Stimulated activated CD8-positive, alpha-beta memory T cell treated with anti-CD3 and anti-CD28 coated beads, Interleukin-7, amount 100 ng/mL, for 1 hour (primary cell): ENCODE measurements at places on chromosomes 5 and 9.

GRCh38 chr5:909086-909485 lies 16.4 kb downstream of the TRIP13 start:
- DNase-seq = no peak

DNA sequence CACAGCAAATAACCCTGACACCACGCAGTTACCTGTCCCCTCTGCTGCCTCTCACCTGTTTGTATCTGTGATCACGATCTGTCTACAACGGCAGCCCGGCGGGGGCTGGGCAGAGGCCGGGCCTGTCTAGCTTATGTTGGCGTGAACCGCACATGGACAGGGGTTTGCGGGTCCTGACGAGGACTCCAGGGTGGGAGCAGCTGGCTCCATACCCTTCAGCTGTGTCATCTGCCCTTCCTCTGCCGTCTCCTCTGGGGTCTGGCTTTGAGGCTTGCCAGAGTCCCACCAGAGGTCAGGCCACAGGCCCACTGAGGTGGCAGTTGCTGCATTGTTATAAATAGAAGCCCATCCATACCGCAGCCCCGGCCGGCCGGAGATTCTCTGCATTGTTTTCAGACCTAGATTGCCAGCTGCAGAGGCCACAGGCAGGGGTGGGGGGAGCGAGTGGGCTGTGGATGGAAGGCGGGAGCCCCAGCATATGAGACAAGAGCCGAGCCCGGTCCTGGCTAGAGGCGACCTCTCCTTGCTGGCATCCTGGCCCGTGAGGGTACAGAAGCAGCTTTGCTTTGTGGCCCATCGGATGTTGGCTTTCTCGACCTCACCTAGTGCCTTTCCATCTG lies 37.8 kb downstream of the FAM78A start:
- no peak for DNase-seq

DNA sequence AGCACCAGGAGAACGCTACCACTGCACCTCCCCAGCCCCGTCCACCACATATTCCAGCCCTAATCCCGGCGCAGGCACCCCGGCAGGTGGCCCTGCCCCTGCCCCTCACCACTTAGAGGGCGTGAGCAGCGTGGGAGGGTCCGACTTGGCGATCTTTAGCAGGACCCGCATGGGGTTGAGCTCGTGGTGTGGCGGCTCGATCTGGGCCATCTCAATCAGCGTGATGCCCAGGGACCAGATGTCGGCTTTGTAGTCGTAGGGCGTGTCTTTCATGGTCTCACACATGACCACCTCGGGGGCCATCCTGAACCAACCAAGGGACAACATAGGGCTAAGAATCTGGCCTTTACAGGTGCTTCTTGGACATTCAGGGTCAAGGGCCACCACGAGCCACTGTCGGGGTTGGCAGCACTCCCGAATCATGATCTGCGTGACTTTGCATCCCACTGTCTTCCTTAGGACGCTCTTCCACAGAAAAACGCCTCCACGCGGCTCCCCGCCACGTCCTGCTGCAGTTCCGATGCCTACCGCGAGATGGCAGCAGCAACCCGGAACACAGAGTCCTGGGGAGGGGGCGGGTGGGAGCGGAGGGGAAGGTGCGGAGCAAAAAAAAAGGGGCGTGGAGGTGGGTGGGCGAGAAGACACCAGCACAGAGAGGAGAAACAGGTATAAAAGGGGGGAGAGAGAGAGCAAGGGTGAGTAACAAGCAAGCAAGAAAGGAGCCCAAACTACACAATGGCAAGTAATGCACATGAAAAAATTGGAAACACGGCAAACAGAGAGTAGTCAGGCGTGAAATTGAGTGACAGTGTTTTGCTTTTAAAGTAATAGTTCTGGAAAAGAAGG lies 81.3 kb downstream of the STK10 start:
- peak; percentile 62 for DNase-seq

DNA sequence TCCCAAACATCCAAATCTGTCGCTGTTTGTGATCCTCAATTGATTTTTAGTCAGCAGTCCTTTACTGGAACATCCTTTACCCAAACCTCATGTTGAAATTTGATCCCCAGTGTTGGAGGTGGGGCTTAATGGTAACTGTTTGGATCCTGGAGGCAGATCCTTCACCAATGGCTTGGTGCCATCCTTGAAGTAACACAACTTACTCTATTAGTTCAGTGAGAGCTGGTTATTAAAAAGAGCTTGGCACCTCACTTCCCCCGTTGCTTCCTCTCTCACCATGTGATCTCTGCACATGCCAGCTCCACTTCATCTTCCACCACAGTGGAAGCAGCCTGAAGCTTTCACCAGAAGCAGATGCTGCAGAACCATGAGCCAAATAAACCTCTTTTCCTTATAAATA lies 40.3 kb downstream of the DNAJB5 start:
- DNase-seq = no peak

- no peak for DNase-seq
Measured at GRCh38 chr9:38345851-38346755, 46.4 kb upstream of the ALDH1B1 start.

DNA sequence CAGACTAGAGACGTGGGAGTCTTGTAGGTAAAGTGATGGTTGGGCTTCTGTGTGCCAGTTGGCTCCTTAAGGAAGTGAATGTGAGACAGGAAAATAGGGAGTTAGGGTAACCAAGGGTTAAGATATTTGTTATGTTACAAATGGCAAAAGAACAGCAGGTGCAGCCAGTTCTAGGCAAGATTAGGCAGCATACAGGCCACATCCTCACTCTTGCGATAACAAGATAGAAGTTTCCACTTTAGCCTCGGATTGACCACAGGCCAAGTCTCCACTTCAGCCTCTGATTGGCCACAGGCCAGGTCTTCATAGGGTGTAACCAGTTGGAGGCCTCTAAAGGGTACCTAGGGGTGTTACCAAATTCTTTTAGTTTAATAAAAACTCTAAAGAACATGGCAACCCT lies 54.6 kb upstream of the ABCA1 start:
- DNase-seq = no peak

DNA sequence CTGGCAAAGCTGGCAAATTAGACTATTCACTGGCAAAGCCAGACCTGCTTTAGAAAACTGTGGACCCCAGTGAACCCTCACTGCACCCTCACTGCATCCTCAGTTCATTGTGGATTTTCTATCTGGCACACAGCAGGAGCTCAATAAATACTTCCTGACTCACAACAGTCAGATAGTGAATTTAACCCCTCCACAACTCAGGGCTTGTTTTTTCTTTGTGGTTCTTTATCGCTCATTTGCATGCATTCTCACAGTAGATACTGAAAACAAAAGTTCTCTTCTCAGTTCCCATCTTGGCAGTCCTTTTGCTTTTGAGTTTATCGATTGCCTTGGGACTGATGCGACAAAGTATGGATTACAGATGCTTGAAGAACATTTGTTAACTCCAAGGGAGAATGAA lies 99.8 kb downstream of the ACTL7B start:
- no peak for DNase-seq

- DNase-seq = no peak
Measured at GRCh38 chr9:112663681-112664080, 54.2 kb downstream of the INIP start.

GRCh38 chr5:137372773-137373160 lies 126.4 kb downstream of the SPOCK1 start:
- DNase-seq = no peak

DNA sequence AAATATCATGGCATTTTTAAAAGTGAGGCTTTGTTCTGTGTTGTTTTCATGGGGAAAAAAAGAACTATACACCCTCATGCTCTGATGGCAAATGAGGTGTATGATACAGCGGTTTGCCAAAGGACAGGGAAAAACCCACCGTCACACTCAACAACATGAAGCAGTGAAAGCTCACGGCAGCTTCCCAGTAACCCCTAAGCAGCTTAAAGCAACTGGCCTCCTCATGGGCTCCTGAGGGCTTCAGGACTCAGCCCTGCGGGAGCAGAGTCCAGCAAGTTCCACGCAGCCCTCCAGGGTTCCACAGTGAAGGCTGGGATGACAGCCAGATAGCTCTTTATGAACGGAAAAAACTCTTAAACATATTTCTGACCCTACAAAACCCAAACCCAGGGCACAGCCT lies 12.9 kb downstream of the BARHL1 start:
- DNase-seq = no peak

DNA sequence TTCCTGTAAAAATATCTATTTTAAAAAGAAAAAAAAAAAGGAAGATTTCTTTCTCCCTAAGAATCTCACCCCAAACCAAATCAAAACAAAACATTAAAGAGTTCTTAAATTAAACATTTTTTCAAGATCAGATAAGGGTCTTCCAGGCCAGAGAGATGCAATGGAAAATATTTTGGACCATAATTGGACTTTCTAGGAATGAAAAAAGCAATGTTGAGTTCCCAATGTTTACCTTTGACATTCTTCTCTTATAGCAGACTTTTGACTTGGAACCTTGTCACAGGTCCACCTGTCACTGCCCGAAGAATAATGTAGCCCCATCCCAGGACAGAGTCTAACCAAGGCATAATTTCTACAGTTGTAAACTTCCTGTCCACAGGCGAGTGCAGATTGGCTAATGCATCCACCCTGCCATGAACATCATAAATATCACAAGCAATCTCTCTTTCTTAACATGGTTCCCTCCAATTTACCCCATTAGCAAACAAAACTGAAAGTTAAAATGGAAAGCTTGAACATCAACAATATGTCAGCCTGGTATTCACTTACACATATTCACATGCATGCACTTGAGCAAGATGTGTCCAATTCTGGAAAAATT lies 121.7 kb upstream of the ZNF366 start:
- no peak for DNase-seq
